IMR-90 (cell line): ENCODE measurements at places on chromosomes 3 and 15. TPM values are rescaled to one million over a fixed set of nuclear protein-coding genes. Genes with fewer than 3 reads are reported as not detected.

UTS2B gene
- polyA plus RNA-seq = 0.56 and 0.79 TPM in 2 replicates

INKA1 gene
- polyA plus RNA-seq = 4.5 and 5.4 TPM in 2 replicates

CYP8B1 gene
- polyA plus RNA-seq = not detected in 2 replicates

ADGRG7 gene
- polyA plus RNA-seq = not detected in 2 replicates

GOLGA8N gene
- polyA plus RNA-seq = 1.2 and 1.8 TPM in 2 replicates

C2CD4A gene
- polyA plus RNA-seq = not detected in 2 replicates

DNA sequence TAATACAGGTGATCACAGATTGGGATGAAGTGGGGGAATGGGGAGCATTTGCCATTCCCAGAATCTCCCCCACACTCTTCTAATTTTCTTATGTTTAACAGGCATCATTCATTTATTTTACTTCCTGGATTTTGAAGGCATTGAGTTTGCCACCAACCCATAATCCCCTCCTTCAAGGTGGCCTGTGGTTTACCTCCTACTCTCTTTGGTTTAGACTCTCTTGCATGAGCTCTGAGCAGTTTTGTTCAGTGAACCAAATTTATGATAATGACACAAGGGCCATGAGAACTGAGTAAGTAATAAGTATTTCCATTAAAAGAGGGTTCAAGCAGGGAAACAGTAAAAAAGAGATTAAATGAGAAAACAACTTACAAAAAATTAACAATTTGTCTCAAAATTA is 703.1 kb upstream of the CFAP20DC start:
- DNase-seq = no peak

DNA sequence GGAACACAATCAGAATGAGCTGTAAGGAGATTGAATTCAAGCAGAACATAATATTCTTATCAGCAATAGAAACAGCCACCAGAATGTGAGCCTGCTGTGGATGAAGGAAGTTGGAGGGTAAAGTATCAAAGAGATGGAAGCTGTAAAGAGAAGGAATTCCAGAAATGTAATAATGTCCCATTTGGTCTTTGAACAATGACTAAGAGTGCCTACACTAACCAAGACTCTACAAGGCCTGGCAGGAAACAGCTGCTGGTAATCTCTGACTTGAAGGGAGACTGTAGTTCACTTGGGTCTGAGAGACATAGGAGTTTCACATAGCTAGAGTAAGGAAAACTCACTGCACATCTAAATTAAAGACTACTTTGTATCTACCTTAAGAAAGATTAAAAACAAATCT is 1176.0 kb upstream of the ALCAM start:
- no peak for DNase-seq

- DNase-seq = peak; percentile 26
Observed at GRCh38 chr15:57537072-57537471, 54.6 kb upstream of the MYZAP start.

GRCh38 chr3:57959423-57960173 is 48.6 kb upstream of the FLNB start:
- DNase-seq = peak; percentile 47

DNA sequence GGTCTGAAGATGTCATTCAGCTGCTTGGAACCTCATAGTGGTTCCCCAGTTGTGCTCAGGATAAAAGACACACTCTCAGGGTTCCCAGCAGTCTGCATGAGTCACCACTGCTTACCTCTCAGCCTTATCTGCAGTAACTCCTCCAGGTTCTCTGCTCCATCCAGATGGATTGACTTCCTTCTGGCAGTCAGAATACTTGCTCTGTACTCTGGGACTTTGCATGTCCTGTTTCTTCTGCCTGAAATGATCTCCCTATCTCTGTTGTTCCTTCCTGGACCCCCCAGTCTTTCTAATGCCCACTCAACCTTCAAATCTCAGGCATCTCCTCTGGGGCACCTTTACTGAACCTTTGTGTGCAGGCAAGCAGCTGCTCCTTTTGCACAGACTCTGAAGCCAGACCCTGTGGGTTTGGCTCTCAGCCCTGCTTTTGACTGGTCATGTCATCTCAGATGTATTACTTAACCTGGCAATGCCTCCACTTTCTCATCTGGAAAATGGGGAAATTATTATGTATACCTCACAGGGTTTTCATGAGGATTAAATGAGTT is 38.4 kb downstream of the ITPR1 start:
- DNase-seq = peak; percentile 1

- no peak for DNase-seq
Observed at GRCh38 chr3:166810741-166811445, 569.2 kb downstream of the ZBBX start.

DNA sequence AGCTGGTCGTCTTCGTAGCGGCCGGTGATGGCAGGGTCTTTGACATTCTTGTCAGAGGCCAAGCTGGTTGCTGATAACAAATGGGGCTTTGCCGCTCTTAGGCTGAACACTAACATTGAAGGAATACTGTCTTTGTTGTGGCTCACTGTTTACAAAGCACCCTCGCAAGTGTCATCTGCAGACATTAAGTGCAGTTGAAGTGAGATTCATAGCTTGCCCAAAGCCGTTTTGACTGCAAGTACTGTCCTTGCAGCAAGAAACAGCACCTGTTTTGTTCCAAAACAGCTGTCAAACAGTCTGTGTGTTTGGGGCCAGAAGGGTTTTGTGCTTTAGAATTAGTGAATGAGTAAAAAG is 568 bp downstream of the SENP2 start:
- no peak for DNase-seq
